Activated CD8-positive, alpha-beta memory T cell treated with anti-CD3 and anti-CD28 coated beads for 4 hours (primary cell): ENCODE measurements at places on chromosomes 3 and 15.

DNA sequence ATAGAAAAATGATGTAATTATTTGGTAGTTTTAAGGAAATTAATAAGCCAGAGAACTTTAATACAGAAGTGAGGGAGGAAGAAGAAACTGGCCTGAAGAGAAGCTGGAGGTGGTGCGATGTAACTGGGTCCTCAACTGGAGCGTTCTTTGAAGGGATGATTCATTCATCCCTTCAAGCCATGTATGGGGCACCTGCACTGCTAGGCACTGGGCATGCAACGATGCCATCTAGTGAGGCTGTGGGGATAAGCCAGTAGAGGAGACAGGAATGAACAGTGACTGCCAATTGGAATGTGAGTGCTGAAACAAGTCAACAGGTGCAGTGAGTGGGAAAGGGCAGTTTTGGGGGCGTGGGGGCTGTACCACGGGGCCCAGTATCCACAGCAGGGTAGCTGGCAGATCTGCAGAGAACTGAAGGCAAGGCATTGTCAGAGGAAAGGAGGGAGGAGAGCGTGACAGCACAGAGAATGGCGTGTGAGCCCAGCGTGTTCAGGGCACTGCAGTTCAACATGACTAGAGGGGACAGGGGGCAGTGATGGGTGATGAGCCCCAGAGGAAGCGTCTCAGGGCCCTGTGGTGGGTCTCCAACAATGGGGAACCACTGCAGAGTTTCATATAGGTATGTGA, 3.8 kb upstream of the KIF23 start:
- DNase-seq = no peak

DNA sequence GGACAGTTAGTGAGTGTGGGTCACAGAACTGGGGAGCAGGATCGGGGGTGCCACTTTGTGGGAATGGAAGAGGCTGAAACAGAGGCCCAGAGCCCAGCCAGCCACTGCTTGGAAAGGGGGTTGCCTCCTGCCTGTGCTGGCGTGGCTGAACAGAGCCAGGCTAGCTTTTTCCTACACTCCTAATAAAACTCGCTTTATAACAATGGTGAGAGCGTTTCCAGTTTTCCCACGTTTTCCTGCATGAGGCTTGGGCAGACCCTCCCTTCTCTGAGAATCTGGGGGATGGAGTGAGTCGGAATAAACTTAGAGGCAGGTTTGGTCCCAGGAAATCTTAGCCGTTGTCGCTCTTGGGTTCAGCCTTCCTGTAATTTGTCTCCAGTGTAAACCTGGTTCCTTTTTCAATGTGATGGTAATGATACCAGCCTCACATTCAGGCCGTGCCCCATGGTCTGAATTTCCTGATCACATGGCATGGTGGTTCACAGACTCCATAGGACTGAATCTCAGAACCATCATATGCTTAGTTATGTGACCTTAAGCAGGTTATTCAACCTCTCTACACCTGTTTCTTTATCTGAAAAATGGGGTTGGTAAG, 6.5 kb upstream of the FGD5 start:
- DNase-seq = no peak

DNA sequence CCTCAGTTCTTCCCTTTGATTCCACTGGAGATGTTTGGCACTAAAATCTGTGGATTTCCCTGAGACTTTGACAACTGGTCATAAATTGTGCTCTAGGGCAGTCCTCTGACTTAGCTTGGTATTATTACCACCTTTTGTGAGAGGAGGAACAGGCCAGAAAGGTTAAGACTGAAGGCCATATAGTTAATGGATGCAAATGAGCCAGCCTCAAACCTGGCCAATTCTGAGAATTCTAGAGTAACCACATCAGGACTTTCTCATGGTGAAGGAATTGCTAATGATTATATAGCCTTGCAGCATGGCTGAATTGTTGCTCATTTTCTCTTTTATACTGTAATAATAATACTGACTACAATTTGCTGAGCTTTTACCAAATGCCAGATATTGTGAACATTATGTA, 162.5 kb downstream of the CADPS start:
- DNase-seq = no peak

GRCh38 chr15:35019404-35020327, 31.6 kb upstream of the ZNF770 start:
- no peak for DNase-seq

DNA sequence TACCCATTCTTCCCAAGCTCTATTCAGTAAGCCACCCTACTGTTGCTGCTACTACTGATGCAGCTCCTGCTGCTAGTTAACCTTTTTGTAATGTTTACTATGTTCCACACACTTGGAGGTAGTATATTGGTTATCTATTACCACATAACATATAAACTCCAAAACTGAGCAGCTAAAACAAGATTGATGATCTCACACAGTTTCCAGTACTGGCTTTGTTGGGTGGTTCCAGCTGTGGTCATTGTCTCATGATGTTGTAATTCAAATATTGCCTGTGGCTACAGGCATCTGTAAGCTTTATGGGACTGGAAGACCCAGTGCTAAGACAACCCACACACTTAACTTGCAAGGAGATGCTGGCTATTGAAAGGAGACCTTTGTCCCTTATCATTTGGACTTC, 556.2 kb upstream of the SUCLG2 start:
- no peak for DNase-seq

DNA sequence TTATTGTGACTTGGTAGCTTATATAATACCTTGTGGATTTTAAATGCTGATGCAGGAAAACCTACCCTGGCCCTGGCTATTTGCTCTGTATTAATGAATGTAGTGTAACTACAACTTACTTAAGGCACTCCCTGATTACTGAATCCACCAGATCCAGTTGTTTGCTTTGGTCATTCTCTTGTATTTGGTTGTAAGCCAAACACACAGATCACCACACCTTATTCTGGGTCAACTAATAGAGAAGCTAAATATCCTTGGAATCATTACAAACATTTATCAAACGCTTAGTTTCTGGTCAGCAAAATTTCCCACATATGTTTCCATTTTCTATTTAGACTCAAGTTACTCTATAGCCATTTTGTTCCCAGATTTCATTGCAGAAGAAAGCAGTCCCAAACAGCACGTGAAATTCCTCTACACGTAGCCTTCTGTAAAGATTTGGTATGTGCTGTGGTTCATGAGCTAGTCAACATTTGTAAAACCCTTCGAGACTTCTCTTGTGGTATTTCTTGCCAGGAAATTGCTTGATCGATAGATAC, 322.6 kb downstream of the MEX3B start:
- DNase-seq = no peak

- DNase-seq = no peak
These were observed 498.6 kb downstream of the NAALADL2 start for GRCh38 chr3:175357758-175358157.

GRCh38 chr3:8103954-8104353, 397.7 kb upstream of the LMCD1 start:
- DNase-seq = no peak

DNA sequence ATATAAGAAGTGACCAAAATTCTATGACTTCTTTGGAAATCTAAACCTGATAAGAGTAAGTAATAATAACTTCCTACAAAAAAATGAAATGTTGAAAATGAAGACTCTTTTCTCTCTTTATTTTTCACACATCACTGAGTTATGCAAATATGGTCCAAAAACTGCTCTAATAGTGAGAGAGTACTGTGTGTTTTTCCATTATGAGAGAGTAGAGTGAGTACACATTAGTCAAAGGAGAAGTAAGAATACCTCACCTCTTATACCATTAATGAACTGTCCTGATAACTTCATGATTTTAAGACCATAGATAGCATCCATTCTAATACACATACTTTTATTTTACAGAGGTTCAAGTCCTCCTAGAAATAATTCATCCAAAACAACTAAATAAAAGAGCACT, 1310.2 kb downstream of the SI start:
- no peak for DNase-seq

DNA sequence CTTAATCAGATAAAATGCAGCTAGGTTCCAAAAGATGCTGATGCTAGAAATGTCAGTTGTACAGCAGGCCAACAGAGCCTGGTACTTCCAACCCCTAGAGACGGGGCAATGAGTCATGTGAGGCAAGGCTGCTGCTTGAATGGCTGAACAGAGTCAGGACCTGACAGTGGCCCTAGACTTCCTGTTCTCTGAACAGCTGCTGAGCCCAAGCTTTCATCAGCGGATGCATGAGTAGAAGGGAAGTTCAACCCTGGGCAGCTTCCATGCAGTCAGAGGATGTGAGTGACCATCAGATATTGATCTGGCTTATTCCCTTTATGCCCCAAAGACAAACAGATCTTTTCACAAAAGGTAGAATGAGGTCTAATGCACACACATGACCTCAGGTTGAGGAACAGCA, 282.9 kb upstream of the COL8A1 start:
- DNase-seq = no peak

DNA sequence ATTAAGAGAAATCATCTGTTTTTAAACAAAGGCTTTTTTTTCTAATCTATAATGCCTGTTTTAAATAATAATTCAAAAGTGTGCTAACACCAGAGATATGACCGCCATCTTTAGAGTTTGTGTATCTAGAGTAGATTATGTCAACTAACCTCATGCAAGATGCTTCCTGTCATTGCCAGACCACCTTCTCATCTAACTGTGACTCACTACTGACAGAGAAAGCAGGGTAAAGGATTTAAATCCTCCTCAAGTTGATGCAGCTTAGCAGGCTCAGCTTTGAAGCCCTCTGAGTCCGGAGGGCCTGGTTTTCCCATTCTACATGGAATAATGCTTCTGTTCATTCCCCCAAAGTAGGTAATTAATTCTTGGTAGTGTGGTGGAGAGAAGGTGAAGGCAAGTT, 108.5 kb downstream of the ECT2 start:
- no peak for DNase-seq

DNA sequence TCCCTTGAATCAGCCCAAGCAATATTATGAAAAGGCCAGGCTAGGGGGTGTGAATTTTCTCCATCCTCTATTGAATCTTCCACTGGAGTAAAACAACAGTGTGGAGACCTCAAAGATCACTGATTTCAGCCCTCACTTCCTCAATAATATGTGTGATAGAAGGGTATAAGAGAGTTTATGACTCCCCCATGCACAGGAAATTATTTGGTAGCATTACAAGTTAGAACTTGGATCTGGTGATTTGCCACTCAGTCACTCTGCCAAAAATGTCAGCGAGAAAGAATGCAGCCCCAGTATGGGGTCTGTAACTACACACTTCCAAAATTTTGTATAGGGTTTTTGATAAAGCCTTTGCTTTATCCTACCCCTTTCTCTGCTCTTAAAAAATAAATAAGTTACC, 81.0 kb upstream of the KCNMB2 start:
- DNase-seq = no peak

GRCh38 chr3:113531826-113532697, at the start of gene SIDT1:
SIDT1 (plus strand) TSS chr3:113532555; CDS start chr3:113533022, 467 bp downstream.
- peak; percentile 34 for DNase-seq

DNA sequence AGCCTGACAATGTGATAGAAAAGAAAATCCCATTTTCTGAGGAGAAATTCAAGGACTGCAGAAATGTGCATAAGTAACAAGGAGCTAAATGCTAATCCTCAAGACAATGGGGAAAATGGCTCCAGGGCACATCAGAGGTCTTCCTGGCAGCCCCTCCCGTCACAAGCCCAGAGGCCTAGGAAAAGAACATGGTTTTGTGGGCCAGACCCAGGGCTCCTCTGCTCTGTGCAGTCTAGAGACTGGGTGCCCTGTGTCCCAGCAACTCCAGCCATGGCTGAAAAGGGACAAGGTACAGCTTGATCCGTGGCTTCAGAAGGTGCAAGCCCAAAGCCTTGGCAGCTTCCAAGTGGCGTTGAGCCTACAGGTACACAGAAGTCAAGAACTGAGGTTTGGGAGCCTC, 176.8 kb upstream of the SUCLG2 start:
- DNase-seq = no peak

DNA sequence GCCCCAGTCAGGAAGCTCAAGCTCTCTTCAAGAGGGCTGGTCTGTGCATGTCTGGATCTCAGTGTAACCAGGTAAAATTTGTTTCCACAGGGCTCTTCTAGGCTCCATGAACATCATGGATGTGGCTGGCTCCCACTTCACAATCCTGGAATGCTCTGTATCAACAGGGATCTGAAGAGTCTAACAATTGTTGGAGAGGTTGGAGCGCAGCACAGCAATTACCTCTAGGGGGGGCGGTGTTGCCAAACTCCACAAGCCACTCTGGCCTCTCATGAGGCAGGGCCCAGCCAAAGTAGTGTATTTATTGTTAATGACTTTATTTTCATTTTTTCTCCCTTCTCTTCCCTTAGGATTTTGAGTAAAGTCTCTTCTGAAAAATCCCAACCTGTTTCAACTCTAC, 6.1 kb upstream of the EIF2B5 start:
- DNase-seq = no peak

- DNase-seq = no peak
These were observed 12.2 kb downstream of the XIRP1 start for GRCh38 chr3:39180183-39180545.

DNA sequence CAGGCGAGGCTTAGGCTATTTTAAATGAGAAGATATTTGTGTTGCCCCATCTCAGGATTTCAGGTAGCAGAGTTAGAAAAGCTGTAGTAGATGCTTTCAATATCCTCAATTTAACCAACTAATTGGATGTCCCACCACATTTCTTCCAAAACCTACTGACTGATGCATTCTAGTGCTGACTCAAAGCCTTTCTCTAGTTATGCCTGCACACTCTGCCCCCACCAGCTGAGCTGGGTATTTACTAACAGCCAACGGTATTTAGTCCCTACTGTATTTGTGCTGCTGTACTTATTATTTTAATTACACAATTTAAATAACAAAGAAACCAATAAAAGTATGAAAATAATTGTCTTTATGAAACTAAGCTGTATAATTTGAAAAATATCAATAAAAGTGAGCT, 139.5 kb downstream of the OSBPL10 start:
- no peak for DNase-seq

- DNase-seq = no peak
These were observed 26.7 kb downstream of the TKT start for GRCh38 chr3:53229171-53229570.

DNA sequence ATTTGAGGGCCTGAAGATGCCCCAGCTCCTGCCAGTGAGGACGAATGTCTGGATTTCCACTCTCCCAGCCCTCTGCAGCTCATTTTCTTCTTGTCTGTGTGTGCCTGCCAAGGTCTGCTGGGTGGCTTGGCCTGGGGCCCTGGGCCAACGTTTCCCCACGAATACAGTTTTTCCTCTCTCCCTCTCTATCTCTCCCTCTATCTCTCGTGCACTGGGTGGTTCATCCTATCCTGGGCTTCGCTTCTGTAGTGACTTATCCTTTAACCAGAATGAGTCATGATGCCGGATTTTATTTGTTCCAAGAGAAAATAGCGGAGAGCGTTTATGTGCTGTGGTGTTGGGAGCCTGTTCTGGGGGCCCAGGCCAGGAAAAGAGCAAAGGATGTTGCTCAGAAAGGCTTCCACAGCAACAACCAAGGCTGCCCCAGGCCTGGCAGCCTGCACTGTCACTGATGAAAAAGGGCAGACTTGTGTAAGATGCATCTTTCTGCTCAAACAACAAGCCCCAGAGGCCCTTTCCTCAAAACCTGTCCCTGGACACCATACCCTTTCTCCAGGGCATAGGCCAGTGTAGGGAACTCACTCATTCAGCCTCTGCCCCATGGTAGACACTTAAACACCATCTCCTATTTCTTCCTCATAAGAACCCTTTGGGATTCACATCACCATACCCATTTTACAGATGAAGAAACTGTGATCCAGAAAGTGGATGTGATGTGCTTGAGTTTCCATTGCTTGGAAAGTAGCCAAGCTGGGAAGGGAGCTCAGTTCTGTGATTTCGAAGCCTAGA, 47.3 kb downstream of the ITGA11 start:
- DNase-seq = no peak

- no peak for DNase-seq
These were observed 424 bp downstream of the EAF2 start for GRCh38 chr3:121835465-121835801.

- no peak for DNase-seq
These were observed 15.3 kb downstream of the DPH6 start for GRCh38 chr15:35530698-35531097.
